ENCODE measurements at places on chromosomes 16 and 17. TPM values are rescaled to one million over a fixed set of nuclear protein-coding genes. Genes with fewer than 3 reads are reported as not detected.

CAPNS2 gene
- total RNA-seq, result 1.7 TPM

PPL gene
- 53.9 TPM for total RNA-seq

PTGES3L gene
- total RNA-seq, result 0.65 TPM

TMC5 gene
- under 0.01 TPM for total RNA-seq

GP1BA gene
- not detected for total RNA-seq

PLA2G10 gene
- not detected for total RNA-seq

GAS2L2 gene
- total RNA-seq, result not detected

SMTNL2 gene
- total RNA-seq, result not detected

CD300LB gene
- total RNA-seq, result not detected

SDK2 gene
- not detected for total RNA-seq

KIF19 gene
- total RNA-seq, result not detected

EEF2K gene
- 57.3 TPM for total RNA-seq

AGRP gene
- total RNA-seq, result not detected

KRT33A gene
- not detected for total RNA-seq

SLC12A3 gene
- not detected for total RNA-seq

MRM3 gene
- total RNA-seq, result 15.8 TPM

KRT39 gene
- not detected for total RNA-seq

GINS3 gene
- 2.1 TPM for total RNA-seq

RNU2-1 gene
- not detected for total RNA-seq

EVPL gene
- not detected for total RNA-seq

CCL23 gene
- not detected for total RNA-seq

CACNA1G gene
- total RNA-seq, result 0.41 TPM

GOSR1 gene
- 17.0 TPM for total RNA-seq

SCNN1B gene
- not detected for total RNA-seq

OTOA gene
- total RNA-seq, result 0.09 TPM

MAP3K14 gene
- total RNA-seq, result 3.3 TPM

CTF1 gene
- total RNA-seq, result 2.5 TPM

KRT12 gene
- not detected for total RNA-seq

SOCS7 gene
- total RNA-seq, result 11.7 TPM

BCL6B gene
- 0.41 TPM for total RNA-seq

HOXB1 gene
- not detected for total RNA-seq

EEF2KMT gene
- total RNA-seq, result 2.2 TPM

CRHR1 gene
- not detected for total RNA-seq

TMEM235 gene
- not detected for total RNA-seq

KRT23 gene
- not detected for total RNA-seq

TEKT5 gene
- not detected for total RNA-seq

DNAH17 gene
- total RNA-seq, result not detected

SLC13A2 gene
- not detected for total RNA-seq

ADAD2 gene
- not detected for total RNA-seq

SULT1A1 gene
- 24.9 TPM for total RNA-seq

CDH15 gene
- not detected for total RNA-seq

MEIOB gene
- not detected for total RNA-seq

QPRT gene
- 7.4 TPM for total RNA-seq

XYLT1 gene
- total RNA-seq, result 32.7 TPM

CEMP1 gene
- not detected for total RNA-seq

CES5A gene
- total RNA-seq, result not detected

SLC43A2 gene
- total RNA-seq, result 3.0 TPM

TNFSF13 gene
- 1.4 TPM for total RNA-seq

TMEM107 gene
- total RNA-seq, result 32.7 TPM

CLDN7 gene
- not detected for total RNA-seq

SLC13A5 gene
- not detected for total RNA-seq

PYY gene
- total RNA-seq, result not detected

CES4A gene
- 2.2 TPM for total RNA-seq

FNDC8 gene
- not detected for total RNA-seq

ITGAX gene
- total RNA-seq, result not detected

CDRT15L2 gene
- not detected for total RNA-seq

CES1 gene
- total RNA-seq, result not detected

SLFN14 gene
- total RNA-seq, result not detected
